AG04449 (cell line): ENCODE measurements at places on chromosomes 3 and 15.

DNA sequence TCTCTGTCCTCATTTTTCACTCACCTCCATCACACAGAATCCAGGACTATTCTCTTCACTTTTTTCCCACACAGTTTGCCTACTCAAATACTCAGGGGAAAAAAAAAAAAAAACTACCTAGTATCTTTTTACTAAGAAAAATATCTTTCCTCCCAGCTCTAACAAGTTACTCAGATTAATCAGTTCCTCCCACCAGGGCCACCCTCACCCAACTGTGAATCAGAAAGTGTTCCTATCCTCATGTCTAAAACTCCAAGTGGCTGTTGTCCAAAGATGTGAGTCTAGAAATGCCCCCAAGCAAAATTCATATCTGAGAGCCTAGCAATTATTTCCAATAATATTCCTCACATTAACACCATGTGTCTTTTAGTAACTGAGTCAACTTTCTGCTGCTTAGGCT lies 268.0 kb downstream of the ERC2 start:
- no peak for DNase-seq

DNA sequence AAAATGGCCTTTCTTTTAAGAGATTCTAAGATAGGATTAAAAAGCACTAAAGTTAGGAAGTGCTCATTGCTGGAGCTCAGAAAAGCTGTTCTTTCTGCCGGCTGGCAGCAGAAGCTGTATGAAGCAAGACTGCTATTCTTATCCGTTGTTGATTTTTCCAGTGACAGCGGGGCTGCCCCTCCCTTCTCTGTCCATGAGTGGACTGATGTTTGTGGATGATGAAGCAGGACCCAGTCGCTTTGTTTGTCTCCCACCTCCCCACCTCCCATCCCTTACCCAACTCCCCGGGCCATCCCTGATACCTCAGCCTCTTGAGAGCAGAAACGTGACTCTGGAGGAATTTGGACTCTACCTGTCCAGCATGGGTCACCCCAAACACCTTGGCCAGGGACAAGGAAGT lies 10.3 kb upstream of the MUSTN1 start:
- no peak for DNase-seq

- no peak for DNase-seq
Observed at GRCh38 chr3:78140866-78141265, 1101.0 kb downstream of the ROBO2 start.

DNA sequence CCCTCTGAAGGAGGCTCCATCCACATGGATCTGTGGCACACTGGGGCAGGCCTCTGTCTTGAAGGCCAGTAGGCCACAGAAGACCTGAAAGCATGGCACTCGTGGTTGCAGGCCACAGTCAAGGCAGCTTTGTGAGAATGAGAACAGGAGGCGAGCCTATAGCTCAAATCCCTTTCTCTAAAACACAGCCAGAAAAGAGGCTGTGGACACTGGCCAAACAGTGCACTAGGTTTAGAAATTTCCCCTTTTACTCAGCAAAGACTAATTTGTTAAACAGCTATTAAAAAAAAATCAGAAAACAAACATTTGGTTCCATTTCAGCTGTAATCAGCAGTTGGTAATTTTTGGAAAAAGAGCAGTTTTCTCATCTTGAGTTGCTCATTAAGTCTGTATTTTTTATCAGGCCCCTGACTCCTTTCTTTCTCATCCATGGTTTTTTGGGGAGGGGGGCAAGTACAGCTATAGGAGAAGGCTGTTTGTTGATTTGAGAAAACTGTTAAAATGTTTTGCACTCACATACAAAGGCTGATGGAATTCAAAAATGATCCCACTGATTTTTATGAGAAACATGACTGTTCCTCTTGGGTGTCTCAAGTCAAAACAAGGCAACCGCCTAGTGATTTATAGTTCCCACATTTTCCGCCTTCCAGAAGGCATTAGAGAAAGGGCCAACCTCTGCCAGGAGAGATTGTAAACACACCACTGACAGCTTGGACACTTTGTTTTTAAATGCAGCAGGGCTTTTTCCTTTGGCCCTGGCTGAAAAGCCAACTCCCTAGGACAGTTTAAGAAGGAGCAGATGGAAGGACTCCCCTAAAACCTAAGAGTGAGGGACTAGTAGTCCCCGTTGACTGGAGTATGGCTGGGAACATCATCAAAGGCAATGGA lies 28.1 kb downstream of the PARP16 start:
- no peak for DNase-seq

DNA sequence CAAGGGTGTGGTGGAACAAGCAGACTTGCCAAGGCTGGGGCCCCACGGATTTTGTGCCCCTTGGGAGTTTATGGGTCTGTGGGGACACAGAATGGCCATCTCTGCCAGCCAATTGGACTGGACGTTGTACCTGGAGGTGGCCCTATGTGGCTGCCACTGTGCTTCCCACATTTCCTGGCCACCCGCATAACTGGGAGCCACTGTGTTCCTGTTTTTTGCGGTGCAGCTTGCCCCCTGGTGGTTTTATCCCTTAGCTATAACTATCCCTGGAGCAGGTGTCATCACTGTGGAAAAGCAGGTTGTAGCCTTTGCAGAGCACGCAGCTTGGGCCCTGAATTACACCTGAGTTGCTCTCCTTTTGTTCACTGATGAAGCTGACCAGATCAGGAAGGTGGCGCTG lies 306.3 kb downstream of the ZPLD1 start:
- DNase-seq: no peak

DNA sequence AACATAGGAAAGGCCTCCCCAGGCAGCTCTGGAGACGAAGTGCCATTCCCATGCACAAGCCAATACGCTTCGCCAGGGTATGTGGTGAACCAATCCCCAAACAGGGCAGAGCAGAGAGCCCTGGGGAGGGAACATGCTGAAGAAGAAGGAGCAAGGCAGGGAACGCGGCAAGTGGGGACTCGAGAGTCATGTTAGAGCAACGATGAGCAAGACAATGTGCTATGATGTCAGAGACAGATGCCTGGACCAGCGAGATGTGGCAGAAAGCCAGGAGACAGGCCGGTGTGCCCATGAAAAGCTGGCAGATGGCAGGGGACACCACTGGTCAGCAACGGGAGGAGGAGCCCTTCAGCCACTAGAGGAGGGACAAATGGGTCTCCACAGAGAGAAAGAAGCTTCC lies 39.6 kb downstream of the NIPA2 start:
- no peak for DNase-seq

DNA sequence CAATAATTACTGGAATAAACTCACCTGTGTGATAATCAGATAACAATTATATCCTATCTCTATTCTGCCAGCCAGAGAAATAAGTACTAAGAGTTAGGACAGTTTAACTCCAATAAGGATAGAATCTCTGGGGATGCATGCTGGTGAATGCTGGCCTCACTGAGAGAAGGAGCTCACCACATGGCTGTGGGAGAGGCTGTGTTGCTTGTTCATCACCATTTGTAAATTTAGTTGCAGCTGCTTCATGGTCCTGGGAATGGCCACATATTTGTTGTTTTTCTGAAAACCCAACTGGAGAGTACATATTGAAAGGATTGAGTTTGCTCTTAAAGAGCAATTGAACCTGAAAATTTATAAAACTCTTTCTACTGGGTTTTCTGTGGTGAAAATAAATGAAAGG lies 207.3 kb downstream of the NECTIN3 start:
- DNase-seq: no peak

- DNase-seq: no peak
Observed at GRCh38 chr3:40913641-40914040, 285.7 kb upstream of the CTNNB1 start.

DNA sequence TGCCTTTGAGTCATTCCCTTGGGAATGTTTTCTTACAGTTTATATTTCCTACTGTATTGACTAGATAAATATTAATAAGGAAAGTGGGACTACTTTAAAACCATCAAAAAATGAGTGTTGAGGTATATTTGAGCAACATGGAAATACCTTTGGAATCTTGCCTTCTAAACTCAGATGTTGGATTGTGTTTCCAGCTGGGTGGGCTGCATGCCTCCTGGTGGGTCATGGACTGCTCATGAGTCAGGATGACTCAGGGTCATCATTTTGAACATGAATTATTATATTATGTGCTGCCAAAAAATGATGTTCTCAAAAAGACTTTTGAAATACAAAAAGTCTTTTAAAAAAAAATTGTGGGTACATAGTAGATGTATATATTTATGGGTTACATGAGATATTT lies 41.1 kb upstream of the APH1B start:
- DNase-seq: no peak

DNA sequence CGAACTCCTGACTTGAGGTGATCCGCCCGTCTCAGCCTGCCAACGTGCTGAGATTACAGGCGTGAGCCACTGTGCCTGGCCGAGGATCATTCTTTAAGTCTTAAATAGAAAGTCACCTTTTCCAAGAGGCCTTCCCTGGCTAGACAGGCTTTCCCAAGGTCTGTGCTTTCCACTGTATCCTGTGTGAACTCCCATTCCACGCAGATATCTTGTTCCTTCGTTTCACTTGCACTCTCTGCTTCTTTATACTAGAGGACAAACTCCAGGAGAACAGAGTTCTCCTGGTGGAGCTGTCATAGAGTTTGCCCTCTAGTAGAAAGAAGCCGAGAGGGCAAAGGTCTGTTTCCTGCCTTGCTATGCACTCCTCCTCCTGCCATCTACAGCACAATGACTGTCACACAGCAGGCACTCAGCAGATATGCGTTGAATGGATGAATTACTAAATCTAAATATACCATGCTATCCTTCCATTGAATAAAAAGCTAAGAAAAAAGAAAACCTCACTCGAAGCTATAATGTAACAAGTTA lies 211.2 kb downstream of the FOXP1 start:
- no peak for DNase-seq

GRCh38 chr15:94509259-94509658 lies 277.9 kb downstream of the MCTP2 start:
- no peak for DNase-seq

DNA sequence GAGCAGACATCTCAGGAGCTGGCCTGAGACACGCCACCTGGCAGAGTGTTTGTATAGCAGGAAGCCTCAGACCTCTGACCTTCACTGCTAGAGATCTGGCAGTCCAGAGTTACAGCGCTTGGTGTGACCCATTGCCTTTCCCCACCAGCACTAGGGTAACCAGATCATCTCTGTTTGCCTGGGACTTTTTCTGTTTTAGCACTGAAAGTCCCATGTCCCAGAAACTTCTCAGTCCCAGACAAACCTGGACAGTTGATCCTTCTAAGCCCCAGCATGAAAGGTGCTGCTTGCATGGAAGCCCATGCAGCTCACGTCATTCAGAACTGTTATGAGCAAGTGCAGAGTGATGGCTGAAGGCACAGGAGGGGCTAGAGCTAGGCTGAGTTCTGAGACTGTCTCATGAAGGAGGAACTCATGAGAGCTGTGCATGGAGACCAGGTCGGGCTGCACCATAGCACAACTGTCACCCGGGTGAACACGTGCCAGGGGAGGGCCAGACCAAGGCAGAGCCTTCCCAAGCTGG lies 18.2 kb upstream of the AHSG start:
- no peak for DNase-seq

DNA sequence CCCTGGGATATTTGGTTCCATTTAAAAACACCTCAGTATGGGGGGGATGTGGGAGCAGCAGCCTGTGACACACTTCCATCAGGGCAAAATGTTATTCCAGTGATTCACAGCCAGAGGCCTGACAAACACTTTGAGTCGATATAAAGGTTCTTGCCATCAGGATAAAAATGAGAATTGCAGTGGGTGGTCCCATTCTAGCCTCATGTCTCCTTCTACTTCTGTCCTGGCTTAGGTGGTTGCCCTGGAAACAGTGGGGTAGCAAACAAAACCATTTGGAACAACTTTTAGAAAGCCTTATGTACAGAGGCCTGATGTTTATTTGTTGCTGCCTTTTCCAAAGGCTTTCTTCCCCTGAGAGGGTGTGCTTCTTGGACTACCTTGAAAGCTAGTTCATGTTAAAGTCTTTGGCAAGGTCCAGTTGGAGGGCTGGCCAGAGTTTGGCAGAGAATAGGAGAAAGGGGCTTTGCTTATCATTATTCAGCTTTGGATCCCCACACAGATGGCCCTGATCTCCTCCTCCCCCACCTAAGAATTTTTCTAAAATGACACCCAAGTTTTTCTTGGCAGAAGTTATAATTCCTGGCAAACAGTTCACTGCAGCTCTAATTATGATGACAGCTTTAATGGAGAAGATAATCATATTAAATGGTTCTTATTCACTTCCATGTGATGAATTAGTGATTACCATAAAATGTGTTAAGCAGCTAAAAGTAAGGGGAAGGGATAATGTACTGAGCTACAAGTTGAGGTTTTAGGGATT lies 84.2 kb upstream of the ZNF280D start:
- DNase-seq: no peak

DNA sequence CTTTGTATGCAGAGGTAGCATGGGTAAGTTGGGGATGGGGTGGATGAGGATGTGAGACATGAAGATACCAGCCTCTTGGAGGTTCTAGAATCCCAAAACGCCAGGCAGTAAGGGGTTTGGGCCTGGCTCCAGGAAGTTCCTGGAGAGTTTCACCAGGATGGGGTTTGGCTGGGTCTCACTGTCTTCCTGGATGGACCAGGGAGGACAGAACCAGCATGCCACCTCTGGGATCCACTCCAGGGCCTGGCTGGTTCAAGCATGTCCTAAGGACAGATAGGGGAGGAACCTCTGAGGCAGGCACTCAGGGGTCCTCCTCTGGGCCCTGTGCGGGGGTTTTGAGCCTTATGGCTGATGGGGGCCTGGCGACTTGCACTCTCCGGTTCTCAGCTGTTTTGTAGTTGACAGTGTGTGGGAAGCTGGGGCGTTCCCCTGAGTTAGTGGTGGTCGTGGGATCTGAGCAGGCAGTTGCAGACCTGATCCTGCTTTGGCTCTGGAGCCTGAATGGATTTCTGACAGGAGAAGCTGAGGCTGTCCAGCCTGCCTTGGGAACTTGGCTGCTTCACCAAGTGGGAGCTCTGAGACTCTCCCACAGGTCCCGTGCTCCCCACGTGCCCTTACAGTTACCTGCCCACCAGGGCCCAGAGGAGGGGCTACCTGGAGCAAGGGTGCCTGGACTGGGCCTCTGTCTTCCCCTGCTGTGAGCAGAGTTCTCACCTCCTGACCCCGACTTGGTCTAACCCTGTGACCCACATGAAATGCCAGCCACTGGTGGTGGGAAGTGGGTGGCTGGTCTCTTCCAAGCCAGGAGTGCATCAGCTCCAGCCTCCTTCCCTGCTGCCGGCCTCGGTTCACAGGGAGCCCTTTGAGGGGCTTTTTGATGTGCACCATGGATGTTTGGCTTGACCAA lies 128.4 kb downstream of the EEFSEC start:
- DNase-seq: no peak

DNA sequence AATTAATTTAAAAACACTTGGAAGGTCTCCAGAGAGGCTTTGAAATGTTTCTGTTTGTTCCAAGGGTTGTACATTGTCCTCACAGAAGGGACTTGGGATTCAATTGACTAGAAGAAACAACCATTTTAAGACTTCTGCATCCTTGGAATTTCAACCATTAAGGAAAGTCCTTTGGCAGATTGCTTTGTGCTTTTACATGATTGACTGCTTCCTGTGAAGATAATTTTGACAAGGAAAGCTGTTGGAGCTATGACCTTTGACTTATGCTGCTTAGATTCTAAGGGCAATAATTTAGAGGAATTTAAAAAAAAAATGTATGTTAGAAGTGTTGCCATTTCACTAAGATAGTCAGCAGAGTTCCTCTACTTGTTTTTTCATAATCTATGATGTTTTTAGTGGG lies 483.9 kb upstream of the TBL1XR1 start:
- no peak for DNase-seq
